Right ventricle myocardium inferior (tissue), 1 donor: ENCODE measurements at places on chromosomes 6 and 20.
A peak's percentile ranks its signal among the peaks of the same experiment; 100 is the strongest.

DNA sequence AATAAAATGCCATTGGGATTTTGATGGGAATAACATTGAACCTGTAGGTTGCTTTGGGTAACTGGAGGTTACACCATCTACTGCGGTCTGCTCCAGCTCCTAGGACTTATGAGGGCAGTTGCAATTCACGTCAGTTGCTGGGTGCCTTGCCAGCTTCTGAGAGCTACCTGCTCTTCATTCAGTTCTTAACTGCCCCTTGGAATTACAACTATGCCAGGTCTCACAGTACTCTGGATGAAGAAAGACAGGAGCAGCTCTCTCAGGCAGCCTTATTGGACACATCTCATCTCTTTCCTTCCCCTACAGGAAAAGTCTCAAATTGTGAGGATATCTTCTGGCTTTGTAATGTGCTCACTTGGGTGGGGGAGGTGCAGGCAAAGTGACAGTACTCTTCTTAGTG is 1643.3 kb downstream of the GRIK2 start:
- DNase-seq, result no peak

GRCh38 chr20:54189630-54190029 is 15.8 kb upstream of the CYP24A1 start:
- no peak for DNase-seq

GRCh38 chr20:17614176-17614811 is 44.4 kb downstream of the DSTN start:
- DNase-seq, result peak; percentile 90

DNA sequence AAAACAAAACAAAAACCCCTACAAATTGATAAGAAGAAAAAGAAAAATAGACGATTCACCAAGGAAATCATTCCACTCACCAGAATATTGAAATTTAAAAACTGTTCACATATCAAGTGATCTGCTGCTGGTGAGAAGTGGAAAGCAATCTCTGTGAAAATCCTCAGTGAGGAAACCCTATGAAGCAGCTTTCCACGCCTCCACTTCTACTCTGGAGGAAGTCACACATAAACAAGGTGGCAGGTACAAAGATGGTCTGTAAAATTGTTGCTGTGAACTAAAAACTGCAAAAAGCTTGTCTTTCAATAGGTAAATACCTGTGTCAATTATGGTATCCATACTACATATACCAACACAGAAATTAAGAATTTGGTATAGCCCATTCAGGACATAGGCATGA is 18.5 kb downstream of the CD164 start:
- no peak for DNase-seq

DNA sequence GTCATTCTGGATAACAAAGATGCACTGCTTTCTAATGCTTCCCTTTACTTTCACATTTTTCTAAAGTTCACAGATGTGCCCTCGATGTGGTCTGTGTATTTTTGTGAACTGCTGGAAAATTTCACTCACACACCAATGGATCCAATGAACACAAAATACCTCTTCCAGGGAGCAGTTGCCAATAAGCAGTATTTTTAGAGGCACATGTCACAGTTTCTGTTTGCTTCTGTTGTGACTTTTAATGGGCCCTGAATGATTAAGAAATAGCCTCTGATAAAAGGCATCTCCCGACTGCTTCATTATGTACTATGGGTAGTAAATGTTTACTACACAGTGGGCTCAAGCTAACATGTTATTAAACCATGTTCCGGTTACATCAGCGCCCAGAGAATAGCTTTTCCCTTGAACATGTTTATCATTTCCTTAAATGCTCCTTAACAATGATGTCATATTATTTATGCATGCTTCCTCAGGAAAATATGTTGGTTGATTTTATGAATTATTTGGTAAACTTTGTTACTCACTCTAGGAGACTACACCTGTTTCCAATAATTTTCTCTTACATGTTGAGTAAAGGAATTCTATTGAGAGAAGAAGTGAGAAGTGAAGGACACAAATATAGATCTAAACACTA is 188.0 kb downstream of the KCNQ5 start:
- no peak for DNase-seq

GRCh38 chr6:15770347-15771143 is 107.7 kb upstream of the DTNBP1 start:
- no peak for DNase-seq

GRCh38 chr6:170030284-170030815 is 260.5 kb downstream of the DLL1 start:
- no peak for DNase-seq

- DNase-seq, result no peak
These were observed 729.8 kb downstream of the QKI start for GRCh38 chr6:164144316-164144715.

DNA sequence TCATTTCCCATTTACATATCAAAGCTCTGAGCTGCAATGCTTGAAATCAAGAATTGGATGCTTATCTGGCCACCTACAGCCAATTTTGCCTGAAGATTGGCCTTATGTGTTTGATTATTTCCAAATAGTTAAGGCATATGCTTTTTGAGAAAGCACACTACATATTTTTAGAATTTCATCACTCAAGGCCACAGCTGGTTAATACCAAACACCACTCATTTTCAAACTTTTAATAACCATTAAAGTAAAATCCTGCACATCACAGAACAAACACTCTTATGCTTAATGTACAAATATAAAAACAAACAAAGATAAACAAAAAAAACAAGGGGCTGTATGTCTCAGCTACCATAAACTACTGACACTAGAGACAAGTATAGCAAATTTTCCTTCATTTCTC is 96.9 kb upstream of the HMGCLL1 start:
- DNase-seq, result no peak

- DNase-seq, result no peak
These were observed 5.1 kb upstream of the FAM50B start for GRCh38 chr6:3844097-3844463.

GRCh38 chr6:169559592-169559991 is 142.2 kb downstream of the WDR27 start:
- DNase-seq, result no peak

- no peak for DNase-seq
These were observed 42.0 kb upstream of the FANCE start for GRCh38 chr6:35410131-35410530.

GRCh38 chr6:126696921-126697693 is 357.2 kb downstream of the CENPW start:
- DNase-seq, result no peak

GRCh38 chr20:14055127-14055742 is 59.9 kb downstream of the MACROD2 start:
- DNase-seq, result no peak

- DNase-seq, result peak; percentile 53
These were observed 200.7 kb downstream of the PREX1 start for GRCh38 chr20:48626938-48627736.

DNA sequence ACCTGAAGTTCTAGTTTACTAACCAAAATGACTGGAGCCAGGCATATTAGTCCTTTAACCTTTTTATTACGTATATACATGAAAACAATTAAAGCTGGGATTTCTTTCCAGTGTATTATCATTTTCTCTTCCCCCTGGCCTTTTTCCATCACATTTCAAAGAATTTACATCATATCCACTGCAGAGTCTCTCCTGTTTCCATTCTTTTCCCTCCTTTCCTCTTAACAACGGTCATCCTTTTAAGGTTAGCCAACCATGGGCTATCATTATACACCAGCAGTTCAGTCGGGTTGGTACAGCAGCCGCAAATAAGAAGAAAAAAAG is 104.6 kb downstream of the TFAP2A start:
- no peak for DNase-seq

DNA sequence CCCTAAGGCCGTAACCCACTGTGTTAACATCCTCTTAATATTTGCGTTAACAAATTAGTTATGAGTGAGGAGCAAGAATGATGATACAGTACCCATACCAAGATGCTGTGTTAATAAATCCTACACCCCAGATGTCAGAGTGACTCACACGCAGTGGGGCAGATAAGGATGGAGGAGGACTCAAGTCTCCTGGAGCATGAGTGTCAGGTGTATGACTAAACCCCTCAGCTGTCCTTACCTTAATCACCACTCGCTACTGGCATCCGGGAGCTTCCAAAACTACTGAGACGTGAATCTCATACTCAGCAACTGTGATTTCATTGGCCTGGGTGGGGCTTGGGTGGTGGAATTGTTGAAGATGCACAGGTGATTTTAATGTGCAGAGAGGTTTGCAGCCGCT is 131.3 kb upstream of the MTHFD1L start:
- no peak for DNase-seq

DNA sequence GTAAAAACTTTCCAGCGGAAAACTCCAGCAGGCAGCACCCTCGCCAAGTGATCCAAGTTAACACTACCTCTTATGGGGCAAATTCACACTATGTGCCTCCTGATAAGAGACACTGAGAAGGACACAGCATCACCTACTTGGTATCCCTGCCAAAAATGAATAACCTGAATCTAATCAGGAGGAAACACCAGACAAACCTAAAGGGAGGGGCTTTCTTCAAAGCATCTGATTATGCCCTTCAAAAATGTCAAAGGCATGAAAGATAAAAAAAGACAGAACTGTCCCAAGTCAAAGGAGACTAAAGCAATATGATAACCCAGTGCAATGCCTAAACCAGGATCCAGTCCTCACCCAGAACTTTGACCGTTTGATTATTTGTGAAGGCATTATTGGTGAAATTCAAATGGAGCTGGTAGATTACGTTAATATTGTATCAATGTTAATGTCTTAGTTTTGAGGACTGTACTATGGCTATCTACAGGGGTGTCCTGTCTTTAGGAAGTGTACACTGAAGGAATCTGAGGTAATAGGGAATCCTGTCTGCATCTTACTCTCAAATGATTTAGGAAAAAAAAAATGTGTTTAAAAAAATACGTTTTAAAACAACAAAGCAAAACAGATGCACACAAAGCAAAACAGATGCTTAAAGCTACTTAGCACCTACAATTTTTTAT is 8.3 kb downstream of the TBC1D7 start:
- DNase-seq, result no peak

- no peak for DNase-seq
These were observed 100.9 kb upstream of the MARCKS start for GRCh38 chr6:113756290-113756665.

- DNase-seq, result no peak
These were observed 43.9 kb downstream of the HLA-A start for GRCh38 chr6:29986179-29986781.

- no peak for DNase-seq
These were observed 2.7 kb upstream of the DDR1 start for GRCh38 chr6:30881392-30882203.

DNA sequence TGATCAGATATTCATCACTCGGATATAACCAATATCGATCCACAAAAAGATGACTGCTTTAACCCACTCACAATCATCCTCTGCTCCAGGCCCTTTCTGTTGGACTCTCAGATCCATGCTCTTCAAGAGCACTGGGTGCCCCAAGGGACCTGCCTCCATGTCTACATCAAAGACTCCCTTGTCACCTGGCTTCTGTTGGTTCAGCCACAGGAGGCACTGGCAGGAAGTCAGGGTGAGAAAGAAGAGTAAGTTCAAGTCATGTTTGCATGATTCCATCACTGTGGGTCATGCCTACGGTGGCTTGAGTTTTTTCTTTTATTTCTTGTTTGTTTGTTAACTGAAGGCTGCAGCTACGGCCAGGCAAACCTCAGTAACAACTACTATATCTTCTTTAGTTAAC is 243.3 kb downstream of the ADGRG6 start:
- DNase-seq, result no peak
